ENCODE measurements at places on chromosomes 3 and 15.

GRCh38 chr3:152669560-152669959, 165.4 kb upstream of the P2RY1 start:
- DNase-seq, result no peak

GRCh38 chr3:43132870-43133636, 27.2 kb upstream of the POMGNT2 start:
- no peak for DNase-seq

DNA sequence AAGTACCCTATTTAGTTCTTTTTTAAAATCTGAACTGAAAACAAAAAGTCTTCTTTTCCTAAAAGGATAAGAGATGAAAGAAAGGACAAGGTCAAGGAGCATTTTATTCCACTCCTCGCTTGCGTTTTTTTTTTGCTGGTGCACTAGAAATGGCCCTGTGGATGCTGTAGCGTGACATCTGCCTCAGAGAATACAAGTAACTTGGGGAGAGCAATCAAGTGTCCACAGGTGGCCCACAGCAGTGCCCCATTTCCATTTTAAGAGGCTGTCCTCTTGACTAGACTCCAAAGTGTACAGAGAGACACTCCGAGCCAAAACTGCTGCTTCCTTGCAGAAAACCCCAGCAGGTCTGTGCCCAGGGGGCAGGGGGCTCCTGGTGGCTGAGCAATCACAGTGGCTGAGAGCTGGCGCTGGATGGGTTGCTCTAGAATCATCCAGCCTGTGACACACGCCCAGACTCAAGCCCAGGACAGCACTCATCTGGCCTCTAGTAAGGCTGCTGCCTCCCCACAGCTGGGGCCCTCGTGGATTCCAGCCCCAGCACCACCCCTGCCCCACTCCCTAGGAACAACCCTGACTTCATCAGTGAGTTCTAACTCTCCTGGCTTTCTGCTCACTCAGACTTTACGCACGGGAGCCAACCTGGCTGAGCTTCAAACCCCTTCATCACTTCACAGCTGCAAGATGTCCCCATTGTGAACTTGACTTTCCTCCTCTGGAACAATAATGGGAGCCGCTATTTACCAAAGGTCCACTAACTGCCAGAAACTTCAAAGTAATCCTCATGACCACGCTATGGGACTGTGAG, 71.1 kb upstream of the SPATA12 start:
- no peak for DNase-seq

- DNase-seq, result no peak
These were observed 354.7 kb downstream of the MCTP2 start for GRCh38 chr15:94586099-94586498.

- no peak for DNase-seq
These were observed 10.1 kb upstream of the FSTL1 start for GRCh38 chr3:120460862-120461261.

DNA sequence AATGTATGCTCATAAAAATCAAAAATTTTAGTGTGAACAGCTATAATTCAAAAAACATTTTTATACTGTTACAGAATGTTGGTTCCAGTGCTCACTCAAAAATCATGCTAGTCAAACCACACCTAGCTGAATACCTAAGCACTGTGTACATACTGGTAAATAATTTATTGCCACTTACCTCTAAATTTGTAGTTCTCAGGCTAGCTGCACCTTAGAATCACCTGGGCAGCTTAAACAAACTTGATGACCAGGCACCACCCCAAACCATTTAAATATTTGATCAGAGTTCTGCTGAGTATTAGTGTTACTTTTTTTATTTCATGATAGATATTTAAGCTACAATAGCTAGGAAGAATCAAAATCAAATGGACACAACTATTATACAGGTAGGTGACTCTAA, 32.3 kb upstream of the TMCO5A start:
- DNase-seq, result no peak

GRCh38 chr3:125292015-125292414, 79.5 kb upstream of the SLC12A8 start:
- no peak for DNase-seq

GRCh38 chr3:107990926-107991325, 99.9 kb downstream of the CD47 start:
- DNase-seq, result no peak

GRCh38 chr15:42042602-42043400, 22.0 kb upstream of the PLA2G4E start:
- no peak for DNase-seq

DNA sequence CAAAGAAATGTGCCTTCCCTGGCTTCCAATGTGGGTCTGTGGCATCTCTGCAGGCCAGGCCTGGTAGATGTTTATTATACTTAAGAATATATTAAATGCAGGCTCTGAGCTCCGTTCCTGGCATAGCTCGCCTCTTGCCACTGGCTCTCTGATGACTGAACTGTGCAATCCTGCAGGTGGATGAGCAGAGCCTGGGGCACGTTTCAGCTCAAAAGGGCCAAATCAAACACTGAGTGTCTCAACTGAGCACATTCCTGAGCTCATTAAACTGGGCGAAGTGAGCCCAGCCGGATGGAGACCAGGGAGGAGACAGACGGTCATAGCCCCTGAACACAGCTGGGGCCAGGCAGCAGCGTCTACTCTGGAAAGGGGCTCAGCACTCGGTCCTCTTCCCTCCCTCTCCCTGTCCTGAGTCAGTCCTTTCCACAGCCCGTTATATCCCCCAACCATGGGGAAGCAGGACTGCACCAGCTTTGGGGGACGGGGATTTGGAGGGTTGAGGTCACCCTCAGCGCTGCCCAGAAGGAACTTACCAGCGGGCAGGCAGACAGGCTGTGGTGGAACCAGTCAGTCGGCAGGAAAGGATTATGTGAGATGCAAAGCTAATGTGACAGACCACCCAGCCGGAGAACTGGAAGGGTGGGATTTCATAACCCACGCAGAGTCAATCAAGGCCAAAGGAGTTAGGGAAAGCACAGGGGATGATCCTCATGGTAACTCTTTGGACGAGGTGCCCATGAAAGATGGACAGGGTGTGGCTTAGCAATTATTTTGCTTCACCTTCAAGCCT, 77.4 kb upstream of the ANKRD34C start:
- no peak for DNase-seq

DNA sequence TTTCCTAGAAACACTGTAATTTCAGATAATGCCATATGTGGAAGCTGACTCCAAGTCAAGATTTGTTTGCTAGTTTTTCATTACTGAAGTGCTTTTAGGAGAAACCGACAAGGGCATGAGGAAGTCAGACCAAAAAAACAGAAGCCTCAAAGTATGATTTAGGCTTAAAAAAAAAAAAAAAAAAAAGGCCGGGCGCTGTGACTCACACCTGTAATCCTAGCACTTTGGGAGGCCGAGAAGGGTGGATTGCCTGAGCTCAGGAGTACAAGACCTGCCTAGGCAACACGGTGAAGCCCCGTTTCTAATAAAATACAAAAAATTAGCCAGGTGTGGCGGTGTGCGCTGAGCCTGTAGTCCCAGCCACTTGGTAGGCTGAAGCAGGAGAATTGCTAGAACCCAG, 11.6 kb downstream of the RPL15 start:
- DNase-seq, result no peak

GRCh38 chr15:68223171-68223570, 6.4 kb downstream of the CLN6 start:
- DNase-seq, result no peak

GRCh38 chr15:45802140-45802539, 167.3 kb downstream of the SQOR start:
- DNase-seq, result peak; percentile 20

GRCh38 chr3:46209053-46209452, 940 bp upstream of the CCR1 start:
- DNase-seq, result no peak

- peak; percentile 36 for DNase-seq
These were observed 2.9 kb upstream of the C15orf39 start for GRCh38 chr15:75198560-75199356.

DNA sequence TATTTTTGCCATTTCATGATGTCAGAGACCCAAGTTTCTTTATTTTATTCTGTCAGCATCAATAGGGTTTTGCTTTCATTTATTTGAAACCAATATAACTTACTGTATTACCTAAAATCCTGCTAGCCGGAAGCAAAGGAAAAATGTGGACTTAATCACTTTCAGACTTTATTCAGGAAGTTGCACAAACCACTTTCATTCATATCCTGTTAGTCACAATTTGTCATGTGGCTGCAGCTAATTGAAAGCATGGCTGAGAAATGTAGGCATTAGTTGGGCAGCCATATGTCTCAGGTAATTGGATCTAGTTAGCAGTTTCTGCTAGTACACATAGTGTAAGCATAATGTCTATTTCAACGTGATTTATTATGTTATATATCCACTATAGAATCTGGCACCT, 462.3 kb upstream of the SGO1 start:
- no peak for DNase-seq

DNA sequence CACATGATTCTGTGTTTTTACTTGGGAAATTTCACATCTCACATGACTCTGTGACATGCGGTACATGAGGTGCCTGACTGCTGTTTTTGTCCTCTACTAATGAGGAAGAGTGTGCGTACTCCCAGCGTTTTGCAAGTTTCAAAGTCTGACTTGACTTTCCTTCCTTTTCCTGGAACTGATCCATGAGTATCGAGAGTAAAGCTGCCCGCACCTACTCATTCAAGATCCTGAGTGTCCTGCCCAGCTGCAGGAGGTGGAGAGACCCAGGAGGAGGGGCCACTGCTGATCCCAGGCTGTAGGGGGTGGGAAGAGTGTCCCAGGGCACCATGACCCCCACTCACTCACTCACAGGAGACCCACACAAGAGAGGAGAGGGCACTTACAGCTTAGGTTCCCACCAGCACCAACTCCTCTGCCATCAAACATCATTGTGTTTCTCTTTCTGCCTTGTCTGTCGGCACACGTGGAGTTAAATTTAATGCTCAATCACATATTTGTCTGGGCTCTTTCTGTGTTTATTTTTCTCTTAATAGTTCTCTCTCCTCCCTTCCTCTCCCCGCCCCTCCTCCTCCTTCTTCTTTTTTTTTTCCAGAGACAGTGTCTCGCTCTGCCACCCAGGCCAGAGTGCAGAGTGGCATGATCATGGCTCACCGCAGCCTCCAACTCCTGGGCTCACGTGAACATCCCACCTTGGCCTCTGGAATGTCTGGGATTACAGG, 1.4 kb downstream of the CCR5AS start:
- no peak for DNase-seq
